Stimulated activated CD8-positive, alpha-beta memory T cell treated with anti-CD3 and anti-CD28 coated beads, Interleukin-7, amount 100 ng/mL, for 4 hours (primary cell): ENCODE measurements at places on chromosomes 16 and 17.

DNA sequence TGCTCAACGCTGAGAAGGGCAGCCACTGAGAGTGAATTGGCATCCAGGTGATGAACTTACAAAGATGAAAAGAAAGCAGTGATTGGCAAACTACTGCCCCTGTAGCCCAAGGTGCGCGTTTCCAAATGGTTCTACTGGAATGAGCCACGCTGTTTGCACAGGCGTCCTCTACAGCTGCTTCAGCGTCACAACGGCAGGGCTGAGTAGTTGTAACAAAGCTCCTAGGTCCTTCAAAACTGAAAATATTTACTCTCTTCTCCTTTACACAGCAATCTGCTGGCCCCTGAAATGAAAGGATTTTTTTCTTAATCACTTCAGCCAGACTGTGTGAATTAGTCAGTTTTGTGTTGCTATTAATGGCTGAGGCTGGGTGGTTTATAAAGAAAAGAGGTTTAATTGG is 107.2 kb upstream of the FOXF1 start:
- DNase-seq, result no peak

DNA sequence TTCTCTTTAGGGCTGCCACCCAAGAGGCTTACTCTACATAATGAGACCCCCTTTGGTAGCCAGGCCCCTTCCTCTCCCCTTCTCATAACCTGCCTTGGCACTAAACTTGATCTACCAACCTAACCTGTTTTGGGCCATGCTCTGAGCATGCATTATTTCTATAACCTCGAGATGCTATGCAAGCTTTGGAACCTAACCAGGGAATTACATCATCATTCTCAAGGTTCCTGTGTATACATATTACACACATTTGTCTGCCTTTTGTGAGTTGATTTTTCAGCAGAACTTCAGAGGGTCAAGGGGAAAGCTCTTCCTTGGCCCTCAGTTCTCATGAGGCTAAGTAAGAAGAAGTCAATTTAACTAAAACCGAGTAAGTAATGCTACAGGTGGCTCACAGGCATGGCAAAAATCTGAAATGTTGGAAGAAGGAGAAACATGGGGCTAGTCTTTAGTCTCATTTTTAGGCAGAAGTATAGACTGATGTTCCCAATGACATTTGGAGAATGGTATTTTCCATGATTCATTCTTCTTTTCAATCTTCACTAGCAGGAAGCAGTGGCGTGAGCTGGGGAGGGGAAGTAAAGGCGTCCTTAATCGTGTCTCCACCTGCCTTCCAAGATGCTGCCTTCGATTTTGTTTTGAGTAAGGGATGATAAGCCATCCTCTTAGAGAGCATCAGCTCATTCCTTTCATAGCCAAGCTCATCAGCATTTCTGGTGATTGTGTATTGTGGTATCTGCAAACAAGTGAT is 308.4 kb downstream of the ABCC12 start:
- no peak for DNase-seq

- no peak for DNase-seq
These were observed 54.6 kb downstream of the ABCC12 start for GRCh38 chr16:48101069-48101674.

- no peak for DNase-seq
These were observed 5.4 kb upstream of the LHX1 start for GRCh38 chr17:36931697-36932382.

DNA sequence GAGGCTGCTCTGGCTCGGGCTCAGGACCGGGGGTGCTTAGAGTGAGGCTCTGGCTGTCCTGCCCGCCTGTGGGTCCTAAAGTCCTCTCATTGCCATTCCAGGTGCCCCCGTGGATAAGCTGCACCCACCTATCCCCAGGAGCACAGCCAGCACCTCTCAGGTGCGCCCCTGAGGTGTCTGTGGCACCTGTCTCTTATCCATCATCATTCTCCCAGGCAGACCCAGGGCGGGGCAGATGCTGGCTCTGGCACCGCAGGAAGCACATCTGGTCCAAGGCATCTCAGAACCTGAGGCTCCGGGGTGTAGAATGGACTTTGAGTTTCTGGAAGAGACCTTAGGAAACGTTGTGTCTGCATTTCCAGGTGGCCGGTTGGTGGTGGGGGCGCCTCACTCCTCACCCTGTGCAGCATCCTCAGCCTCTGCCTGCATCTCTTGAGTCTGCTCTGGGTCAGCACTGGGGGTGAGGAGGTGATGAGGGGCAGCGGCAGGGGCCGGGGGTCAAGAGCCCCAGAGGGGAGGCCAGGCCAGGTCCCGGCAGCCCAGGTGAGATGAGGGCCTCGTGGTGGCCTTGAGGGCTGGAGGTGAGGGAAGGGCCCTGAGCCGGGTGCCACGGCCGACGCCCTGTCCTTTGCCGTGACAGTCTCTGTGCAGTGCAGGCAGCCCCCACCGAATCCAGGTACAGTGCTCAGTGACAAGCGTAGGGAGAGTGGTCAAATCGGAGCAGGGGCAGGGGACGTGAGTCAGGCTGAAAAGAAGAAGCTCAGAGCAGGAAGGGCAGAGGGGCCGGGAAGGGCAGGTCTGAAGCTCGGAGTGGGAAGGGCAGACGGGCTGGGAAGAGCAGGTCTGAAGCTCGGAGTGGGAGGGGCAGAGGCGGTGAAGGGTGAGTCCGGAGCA is 173.5 kb downstream of the NPIPB11 start:
- no peak for DNase-seq

DNA sequence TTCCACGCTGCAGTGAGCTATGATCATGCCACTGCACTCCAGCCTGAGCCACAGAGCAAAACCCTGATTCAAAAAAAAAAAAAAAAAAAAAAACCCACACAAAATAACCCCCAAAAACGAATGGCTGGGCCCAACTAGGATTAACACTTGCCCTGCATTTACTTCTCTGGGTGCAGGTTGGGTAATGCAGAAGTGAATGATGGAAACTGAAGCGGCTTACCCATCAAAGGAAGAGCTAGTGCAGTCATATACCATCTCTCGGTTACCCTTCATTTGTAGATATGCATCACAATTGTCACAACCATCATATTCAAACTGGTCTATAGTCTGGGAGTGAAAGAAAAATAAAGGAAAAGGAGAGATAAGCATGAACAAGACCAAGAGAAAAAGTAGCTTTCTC is 819 bp downstream of the SUPT4H1 start:
- no peak for DNase-seq

DNA sequence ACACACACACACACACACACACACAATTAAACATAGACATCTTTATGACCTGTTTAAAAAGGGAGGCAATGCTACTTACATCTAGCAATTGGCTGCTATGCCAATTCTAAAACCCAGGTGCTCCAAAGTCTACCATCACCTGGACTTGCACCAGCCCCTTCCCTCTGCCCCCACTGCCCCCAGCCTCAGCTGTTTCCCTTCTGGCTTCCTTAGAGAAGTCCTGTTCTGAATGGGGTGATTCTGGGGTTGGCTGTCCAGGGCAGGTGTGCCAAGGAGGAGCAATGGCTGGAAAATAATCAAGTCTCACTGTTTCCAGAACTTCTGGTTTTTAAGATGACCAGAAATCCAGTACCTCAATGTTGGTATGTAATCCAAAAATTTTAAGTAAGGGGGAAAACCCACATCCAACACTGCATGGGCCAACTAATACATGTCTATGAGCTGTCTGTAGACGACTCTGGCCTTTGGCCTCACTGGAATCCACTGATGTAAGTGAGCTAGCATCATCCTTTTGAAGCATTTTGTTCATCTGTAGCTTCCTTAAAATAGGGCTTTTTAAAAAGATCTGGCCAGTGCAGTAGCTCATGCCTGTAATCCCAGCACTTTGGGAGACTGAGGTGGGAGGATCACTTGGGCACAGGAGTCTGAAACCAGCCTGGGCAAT is 2.1 kb downstream of the IFT20 start:
- no peak for DNase-seq

- DNase-seq, result no peak
These were observed 117.8 kb downstream of the WWOX start for GRCh38 chr16:78217276-78217675.

DNA sequence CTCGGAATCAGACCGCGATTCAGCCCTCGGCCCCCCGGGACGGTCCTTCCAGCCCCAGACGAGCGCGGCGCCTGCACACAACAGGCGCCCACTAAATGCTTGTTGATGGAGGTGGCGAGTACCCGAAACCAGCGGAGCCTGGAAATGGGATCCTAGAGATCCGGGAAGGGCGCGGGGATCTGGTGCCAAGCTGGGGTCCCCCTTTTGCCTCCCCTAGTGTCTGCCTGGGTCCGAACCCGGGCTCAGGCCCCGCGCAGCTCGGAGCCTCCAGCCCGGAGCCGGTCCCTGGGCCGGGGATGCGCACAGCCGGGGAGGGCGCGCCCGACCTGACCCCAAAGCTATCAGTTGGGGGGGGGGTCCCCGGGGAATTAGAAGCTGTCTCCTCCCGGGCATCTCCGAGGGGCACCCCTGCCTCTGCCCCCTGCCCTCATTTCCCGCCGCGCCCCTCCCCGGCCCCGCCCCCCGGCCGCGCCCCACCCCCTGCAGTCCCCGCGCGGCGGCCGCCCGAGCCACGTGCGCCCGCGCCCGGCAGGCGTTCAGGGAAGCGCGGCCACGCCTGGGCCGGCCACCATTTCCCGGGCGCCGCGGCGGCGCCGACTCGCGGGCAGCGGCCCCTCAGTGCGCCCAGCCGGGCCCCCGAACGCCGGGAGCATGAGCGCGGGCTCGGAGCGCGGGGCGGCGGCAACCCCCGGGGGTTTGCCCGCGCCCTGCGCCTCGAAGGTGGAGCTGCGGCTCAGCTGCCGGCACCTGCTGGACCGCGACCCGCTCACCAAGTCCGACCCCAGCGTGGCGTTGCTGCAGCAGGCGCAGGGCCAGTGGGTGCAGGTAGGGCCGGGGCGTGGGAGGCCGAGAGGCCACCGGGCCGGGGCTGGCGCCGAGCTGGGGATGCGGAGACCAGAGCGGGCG is at the start of gene CPNE7:
CPNE7 (plus strand) TSS at position 512 of the 906 bp plus-strand sequence; CDS start at position 652, 140 bp downstream.
- DNase-seq, result no peak

GRCh38 chr17:80319262-80319998 is 58.8 kb downstream of the RNF213 start:
- DNase-seq, result no peak

- no peak for DNase-seq
These were observed 2.1 kb downstream of the MFAP4 start for GRCh38 chr17:19384723-19385391.

- DNase-seq, result no peak
These were observed 283.3 kb upstream of the FOXF1 start for GRCh38 chr16:86227041-86227440.

DNA sequence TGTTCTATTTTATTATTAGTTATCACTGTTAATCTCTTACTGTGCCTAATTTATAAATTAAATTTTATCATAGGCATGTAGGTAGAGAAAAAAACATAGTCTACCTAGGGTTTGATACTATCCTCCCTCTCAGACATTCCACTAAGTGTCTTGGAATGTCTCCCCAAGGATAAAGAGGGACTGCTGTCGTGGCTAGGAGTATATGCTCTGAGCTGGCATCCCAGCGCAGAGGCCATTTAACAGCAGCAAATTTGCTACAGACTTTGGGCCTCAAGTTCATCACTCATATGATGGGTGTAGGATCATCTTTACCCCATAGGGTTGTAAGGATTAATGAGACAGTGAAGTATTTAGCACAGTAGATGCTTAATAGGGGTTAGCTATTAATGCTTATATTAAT is 56.7 kb downstream of the ZFHX3 start:
- no peak for DNase-seq

- no peak for DNase-seq
These were observed 14.8 kb downstream of the CLEC16A start for GRCh38 chr16:10959161-10959560.

- DNase-seq, result no peak
These were observed 1006.7 kb upstream of the GOT2 start for GRCh38 chr16:59740858-59741257.

DNA sequence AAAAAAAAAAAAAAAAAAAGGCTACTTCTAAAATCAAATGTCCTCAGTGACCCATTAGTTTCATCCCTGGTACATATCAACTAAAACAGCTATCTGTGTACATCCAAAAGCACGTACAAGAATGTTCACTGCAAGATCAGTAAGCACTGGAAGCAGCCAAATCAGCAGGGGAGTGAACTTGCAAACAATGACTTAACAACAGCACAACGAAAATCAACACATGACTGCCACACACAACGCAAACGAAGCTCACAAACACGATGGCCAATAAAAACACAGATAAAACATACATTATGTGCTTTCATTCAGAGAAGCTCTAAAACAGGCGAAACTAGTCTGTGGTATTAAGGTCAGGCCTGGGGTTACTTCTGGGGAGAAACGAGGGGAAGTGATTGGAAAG is 60.6 kb downstream of the XPO6 start:
- DNase-seq, result no peak

- no peak for DNase-seq
These were observed 21.5 kb downstream of the UBE2G1 start for GRCh38 chr17:4344926-4345325.

DNA sequence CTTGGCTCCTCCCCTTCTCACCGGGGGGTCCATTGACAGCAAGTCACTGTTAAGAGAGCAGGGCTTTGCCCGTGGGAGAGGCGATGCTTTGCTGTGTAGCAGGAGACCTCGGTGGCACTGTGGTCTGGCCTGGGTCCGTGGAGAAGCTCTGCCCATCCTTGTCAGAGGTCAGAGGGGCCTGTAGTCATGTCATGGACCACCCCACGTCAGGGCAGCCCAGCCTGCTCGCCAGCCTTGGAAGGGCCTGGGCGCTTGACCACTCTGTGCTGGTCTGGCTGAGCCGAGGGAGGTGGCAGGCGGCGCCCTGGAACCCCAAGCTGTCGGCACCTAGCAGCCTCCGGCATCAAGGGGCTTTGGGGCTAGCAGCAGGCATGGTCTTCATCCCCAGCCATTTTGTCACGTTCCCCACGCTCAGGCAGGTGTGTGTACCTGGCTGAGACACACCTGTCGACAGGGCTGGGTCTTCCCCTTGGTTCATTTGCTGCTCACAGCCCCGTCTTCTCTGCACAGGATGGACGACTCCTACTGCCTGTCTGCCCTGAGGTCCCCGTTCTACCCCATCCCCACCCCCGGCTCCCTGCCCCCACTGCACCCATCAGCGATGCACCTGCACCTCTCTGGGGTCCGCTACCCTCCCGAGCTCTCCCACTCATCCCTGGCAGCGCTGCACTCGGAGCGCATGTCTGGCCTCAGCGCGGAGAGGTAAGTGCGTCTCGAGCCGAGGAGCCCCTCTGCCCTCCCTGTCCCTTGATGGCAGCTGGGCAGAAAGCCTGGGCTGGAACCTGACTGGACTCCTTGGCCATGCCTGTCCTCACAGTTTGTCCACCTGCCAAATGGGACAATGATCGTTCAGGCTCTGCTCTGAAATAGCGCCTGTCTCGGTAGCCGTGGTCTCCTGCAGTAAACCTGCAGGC is 33.3 kb downstream of the GINS2 start:
- DNase-seq, result no peak

- no peak for DNase-seq
These were observed 88.4 kb downstream of the ZZEF1 start for GRCh38 chr17:4054446-4054845.

DNA sequence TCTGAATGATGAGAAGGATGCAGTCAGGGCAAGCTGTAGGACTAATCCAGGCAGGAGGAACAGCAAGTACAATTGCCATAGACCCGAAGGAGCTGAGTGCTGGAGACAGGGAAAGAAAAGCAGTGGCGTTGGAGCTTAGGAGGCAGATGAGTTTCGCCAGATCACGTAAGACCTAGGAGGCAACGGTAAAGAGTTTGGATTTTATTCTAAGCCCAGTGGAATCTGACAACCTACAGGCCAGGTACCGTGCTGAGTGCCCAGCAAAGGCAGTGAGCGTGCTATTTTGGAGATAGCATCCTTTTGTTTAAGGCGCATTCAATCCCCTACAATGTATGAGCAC is 1.2 kb downstream of the USP43 start:
- DNase-seq, result no peak

GRCh38 chr16:10154389-10154788 is 27.8 kb downstream of the GRIN2A start:
- DNase-seq, result no peak
